ENCODE measurements at places on chromosomes 1 and 21. TPM values are rescaled to one million over a fixed set of nuclear protein-coding genes. Genes with fewer than 3 reads are reported as not detected.

GRCh38 chr1:231926340-231926739, 299.8 kb downstream of the DISC1 start:
- no peak for DNase-seq

DNA sequence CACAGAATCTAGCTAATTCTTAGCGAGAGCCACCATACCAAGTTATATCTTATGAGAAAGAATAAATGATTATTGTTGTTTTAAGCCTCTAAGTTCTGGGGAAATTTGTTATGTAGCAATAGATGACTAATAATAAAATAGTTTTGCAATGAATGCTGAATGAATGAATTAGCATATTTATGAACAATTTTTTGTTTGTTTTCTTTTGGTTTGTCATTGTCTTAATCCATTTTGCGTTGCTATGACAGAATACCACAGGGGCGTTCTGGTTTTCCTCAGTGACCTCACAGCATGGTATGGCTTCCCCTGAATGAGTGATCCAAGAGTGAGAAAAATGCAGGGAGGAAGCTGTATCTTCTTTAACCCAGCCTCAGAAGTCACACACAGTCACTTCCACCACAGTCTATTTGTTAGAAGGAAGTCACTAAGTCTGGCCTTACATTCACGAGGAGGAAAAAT, 53.8 kb upstream of the HPDL start:
- no peak for DNase-seq

DNA sequence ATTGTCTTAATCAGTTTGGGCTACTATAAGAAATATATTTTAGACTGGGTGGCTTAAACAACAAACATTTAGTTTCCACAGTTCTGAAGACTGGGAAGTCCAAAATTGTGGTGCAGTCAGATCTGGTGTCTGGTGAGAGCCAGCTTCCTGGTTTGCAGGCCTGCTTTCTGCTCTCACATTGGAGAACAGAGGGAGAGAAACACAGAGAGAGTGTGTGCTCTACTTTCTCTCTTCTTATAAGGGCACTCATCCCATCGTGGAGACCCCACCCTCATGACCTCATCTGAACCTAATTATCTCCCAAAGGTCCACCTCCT, 4.1 kb downstream of the LEPR start:
- DNase-seq: no peak

- no peak for DNase-seq
Observed at GRCh38 chr1:79792219-79792930, 785.8 kb upstream of the ADGRL4 start.

DNA sequence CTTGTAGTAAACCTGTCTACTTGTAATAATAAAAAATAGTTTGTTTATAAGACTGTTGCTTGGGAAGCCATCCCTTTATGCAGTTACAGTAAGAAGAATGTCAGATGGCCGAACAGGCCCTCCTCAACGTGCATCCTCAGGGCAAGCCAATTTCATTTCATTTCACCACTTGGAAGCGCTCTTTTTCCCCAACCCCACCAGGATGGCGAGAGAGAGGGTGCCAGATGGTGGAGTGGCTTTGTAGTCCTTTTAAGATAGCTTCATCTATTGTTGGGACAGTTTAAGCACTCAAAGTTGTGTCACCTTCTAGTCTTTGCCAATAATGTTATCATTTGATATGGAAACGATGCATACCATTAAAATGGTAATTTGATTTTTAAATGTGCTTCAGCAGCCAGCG, 356.3 kb upstream of the CAMK1G start:
- DNase-seq: no peak

DNA sequence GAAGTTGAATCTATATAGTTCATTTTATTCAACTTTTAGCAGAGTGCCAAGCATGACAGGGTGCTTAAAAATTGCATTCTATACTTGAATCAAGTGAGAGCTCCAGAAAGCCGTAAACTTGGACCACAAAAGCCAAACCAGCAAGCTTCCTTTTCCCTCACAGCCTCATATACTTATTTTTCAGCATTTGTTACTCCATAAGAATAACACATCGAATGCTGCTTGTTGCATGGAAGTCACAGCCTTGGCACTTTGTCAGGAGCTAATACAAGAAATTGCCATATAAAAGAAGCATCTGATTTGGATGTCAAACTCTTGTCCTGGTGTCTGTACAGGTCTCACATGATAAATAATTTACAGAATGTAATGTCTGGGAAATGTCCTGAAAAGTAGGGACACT, 87.4 kb downstream of the PLXNA2 start:
- DNase-seq: no peak

- no peak for DNase-seq
Observed at GRCh38 chr1:218587900-218588299, 242.8 kb downstream of the TGFB2 start.

HSD3B2 gene
- not detected for polyA plus RNA-seq

TNFSF4 gene
- 0.31 TPM for polyA plus RNA-seq

S100A9 gene
- polyA plus RNA-seq: not detected

SELENBP1 gene
- 32.4 TPM for polyA plus RNA-seq

EXO1 gene
- 9.2 TPM for polyA plus RNA-seq

ZNF683 gene
- not detected for polyA plus RNA-seq

All from H1 (cell line).